Epithelial cell of alveolus of lung (primary cell): ENCODE measurements at places on chromosomes 5 and 9. TPM values are rescaled to one million over a fixed set of nuclear protein-coding genes. Genes with fewer than 3 reads are reported as not detected.

Gene DMRT3
- total RNA-seq = not detected in 2 replicates

Gene DRD1
- not detected in 2 replicates for total RNA-seq

Gene WDR31
- total RNA-seq = 0.91 and 1.4 TPM in 2 replicates

Gene C5orf58
- 1.4 TPM in 1 of 2 replicates, not detected in the other for total RNA-seq

Gene UBE2QL1
- not detected in 2 replicates for total RNA-seq
